ENCODE measurements at places on chromosomes 3 and 15. TPM values are rescaled to one million over a fixed set of nuclear protein-coding genes. Genes with fewer than 3 reads are reported as not detected.

DNA sequence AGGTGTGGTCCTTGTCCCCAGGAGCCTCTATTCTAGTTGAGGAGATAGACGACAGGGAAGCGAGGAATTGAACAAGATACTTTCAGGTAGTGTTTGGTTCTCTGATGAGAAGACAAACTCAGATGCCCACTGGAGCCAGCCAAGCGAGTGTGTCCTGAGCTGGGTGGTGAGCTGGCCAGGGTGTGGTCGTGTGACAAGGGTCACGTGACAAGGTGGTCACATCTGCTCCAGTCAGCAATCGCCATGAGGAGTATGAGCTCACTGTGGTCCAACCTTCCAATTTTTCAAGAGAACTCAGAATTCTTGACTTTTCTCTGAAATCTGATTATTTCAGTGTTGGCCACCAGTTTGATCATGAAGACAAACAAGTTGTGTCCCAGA, 39.5 kb downstream of the SLC6A6 start:
- H3K27me3 ChIP-seq = no peaks in the 10 kb centered on the region
- no peak overlapping the region for H3K27ac ChIP-seq
- peaks cover 31% of the 10 kb centered on the region for H3K4me1 ChIP-seq

DNA sequence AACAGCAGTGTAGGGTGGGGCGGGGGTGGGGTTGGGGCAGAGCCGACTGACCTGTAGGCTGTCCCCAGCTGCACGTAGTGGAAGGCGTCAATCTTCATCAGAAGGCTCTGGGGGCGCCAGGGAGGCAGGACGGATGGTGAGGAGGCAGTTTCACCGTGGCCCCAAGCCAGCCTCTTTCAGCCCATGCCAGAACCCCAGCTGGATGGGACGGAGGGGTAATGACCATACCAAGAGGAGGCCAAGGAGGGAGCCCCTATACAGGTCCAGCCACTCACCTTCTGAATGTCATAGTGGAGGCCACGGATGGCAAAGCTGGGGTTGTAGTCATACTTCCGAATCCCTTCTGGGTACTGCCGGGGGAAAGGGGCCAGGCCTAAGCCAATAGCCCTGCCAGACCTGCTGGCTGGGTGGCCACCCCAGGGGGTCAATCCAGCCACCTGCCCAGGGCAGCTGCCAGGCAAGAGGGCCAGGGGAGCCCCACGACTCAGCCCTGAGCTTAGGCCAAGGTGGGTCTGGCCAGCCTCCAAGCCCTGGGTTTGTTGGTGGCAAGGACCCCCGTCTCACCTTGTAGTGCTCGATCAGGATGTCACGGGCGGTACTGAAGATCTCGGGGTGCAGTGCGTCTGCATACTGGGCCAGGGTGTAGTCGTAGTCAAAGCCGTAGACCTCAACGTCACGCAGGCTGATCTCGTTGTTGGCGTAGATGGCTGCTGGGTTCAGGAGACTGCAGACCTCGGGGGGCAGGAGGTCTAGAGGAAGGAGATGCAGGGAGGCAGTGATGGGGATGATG, 4.9 kb downstream of the NT5DC2 start:
- peak; percentile 83 for DNase-seq
- H3K27me3 ChIP-seq = no peaks in the 10 kb centered on the region

DNA sequence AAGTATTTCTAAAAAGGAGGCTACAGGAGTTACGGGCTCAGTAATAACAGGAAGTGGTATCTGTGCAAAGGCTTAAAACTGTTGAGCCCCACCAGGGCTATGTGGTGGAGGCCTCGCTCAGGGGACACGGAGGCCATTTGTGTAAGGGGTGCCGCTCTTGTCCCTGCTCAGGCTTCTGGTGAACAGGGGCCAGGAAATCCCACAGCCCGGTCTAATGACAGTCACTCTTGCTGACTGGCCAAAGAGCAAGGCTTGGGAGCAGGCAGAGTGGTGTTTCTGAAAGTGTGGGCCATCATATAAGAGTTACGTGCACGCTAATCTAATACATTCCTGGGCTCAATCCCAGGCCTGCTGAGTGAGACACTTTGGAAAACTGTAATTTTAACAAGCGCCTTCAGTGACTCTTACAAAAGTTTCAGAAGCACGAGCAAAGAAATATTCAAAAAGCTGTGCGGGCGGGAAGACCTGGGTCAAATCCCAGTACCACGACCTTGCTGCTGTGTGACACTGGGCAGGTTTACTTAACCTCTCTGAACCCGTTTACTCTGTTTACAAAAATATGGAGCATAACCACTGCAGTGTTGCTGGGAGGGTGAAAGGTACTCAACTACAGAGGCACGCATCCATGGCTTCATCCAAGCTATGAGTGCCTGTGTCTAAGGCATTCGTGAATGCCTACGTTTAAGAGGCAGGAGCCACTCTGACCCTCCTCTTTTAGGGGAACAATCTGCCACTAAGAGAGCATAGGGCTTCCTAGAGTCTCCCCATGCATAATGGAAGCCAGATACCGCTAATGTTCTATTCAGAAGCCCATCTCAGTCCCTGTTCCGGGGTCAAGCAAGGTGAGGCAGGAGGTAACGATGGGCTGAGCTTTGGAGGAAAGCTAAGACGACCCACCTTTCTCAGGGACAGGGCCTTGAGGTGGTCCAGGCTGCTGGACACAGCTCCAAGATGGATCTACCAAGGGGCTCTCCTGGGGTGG, 2.0 kb downstream of the ATP10A start:
- H3K27me3 ChIP-seq = no peaks in the 10 kb centered on the region
- H3K4me3 ChIP-seq = peak overlapping the region; percentile 96
- H3K4me1 ChIP-seq = peaks cover 74% of the 10 kb centered on the region
- peaks cover 36% of the 10 kb centered on the region for H3K36me3 ChIP-seq
- DNase-seq = no peak

GRCh38 chr15:34654625-34655024, 71.2 kb upstream of the GOLGA8B start:
- no peaks in the 10 kb centered on the region for H3K36me3 ChIP-seq
- H3K27me3 ChIP-seq = peaks cover 29% of the 10 kb centered on the region
- DNase-seq = no peak
- no peak overlapping the region for H3K4me3 ChIP-seq
- no peak overlapping the region for H3K27ac ChIP-seq

- H3K4me3 ChIP-seq = no peak overlapping the region
- H3K27ac ChIP-seq = no peak overlapping the region
- H3K4me1 ChIP-seq = peaks cover 17% of the 10 kb centered on the region
- no peaks in the 10 kb centered on the region for H3K27me3 ChIP-seq
- DNase-seq = no peak
- peaks cover 19% of the 10 kb centered on the region for H3K36me3 ChIP-seq
Measured at GRCh38 chr3:183094711-183095110, 4.6 kb downstream of the MCCC1 start.

DNA sequence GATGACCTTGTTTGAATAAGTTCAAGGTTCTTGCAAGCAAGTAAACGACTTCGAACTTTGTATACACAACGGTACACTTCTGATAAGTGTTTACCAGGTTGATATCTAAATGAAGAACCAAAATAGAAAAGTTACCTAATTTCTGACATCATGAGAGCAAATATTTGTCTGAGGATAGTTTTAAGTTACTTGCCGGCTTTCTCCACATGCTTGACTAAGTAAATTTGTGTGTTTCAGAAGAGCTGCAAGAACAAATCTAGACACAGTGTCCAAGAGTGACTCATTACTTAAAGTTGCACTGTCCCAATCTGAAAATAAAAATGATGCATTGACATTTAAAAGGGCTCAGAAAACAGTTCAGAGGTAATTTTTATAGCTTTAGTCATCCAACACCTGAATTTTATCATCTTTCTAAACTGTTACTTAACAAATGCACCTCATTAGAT, 115.1 kb downstream of the HERC1 start:
- no peak overlapping the region for H3K4me3 ChIP-seq
- H3K36me3 ChIP-seq = peaks cover 18% of the 10 kb centered on the region
- H3K4me1 ChIP-seq = peaks cover 24% of the 10 kb centered on the region
- H3K27ac ChIP-seq = peak overlapping the region; percentile 42
- H3K27me3 ChIP-seq = no peaks in the 10 kb centered on the region

- H3K36me3 ChIP-seq = no peaks in the 10 kb centered on the region
- DNase-seq = no peak
- no peaks in the 10 kb centered on the region for H3K4me1 ChIP-seq
- no peak overlapping the region for H3K4me3 ChIP-seq
- H3K27me3 ChIP-seq = peaks cover 14% of the 10 kb centered on the region
- no peak overlapping the region for H3K27ac ChIP-seq
Measured at GRCh38 chr3:75012791-75013331, 398.4 kb upstream of the CNTN3 start.

DNA sequence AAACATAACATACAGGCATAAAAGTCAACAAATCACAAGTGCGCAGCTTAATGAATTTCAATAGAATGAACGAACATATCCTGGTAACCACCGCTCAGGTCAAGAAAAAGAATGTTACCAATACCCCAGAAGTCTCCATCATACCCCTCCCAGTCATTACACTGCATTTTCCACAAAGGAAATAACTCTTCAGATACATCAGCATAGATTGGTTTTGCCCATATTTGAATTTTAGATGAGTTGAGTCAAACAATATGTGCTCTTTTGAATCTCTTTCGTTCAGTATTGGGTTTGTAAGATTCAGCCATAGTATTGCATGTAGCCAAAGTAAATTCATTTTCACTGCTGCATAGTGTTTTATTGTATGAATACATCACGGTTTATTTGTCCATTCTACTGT, 6.2 kb upstream of the RAB6B start:
- H3K36me3 ChIP-seq = peaks cover 3% of the 10 kb centered on the region
- no peaks in the 10 kb centered on the region for H3K4me1 ChIP-seq
- DNase-seq = no peak
- peaks cover 8% of the 10 kb centered on the region for H3K27me3 ChIP-seq

- H3K4me1 ChIP-seq = peaks cover 39% of the 10 kb centered on the region
- peak overlapping the region; percentile 49 for H3K27ac ChIP-seq
- H3K4me3 ChIP-seq = no peak overlapping the region
- no peaks in the 10 kb centered on the region for H3K27me3 ChIP-seq
Measured at GRCh38 chr3:48505146-48505545, 1.2 kb upstream of the SHISA5 start.

DNA sequence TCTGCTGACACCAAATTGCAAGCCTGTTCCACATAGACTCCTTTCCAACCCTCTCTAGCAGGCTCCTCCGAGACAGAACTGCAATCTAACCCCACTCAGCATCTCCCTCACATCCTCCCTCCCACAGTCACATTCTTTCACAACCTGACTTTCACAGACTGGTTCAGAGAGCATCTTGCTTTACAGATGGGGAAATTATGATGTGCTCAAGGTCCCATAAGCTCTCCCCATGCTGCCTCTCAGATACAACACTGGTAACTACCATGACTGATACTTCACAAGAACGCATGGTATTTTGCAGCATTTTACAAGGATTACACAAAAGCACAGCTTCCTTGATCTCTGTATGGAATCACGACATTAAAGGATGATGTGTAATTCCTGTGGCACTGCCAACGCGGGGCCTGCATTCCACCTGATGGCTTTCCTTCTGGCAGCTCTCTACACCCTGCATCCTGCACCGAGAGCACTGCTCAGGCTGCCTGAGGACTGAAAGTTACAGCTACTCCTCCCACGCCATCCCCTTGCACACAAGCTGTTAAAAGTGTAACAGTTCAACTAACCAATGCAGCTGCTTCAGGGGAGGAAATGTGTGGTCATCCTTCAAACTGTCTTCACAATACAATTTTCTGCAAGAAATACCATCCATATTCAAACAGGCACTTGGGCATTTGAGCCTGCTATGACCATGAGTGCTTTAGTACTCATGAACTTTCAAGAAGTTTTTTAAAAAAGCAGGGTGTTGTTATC, 27.6 kb downstream of the TBC1D2B start:
- no peak overlapping the region for H3K4me3 ChIP-seq
- peaks cover 12% of the 10 kb centered on the region for H3K36me3 ChIP-seq
- H3K4me1 ChIP-seq = peaks cover 53% of the 10 kb centered on the region
- DNase-seq = no peak

GRCh38 chr15:44532689-44533088, 4.3 kb upstream of the EIF3J start:
- peaks cover 2% of the 10 kb centered on the region for H3K36me3 ChIP-seq
- H3K4me1 ChIP-seq = peaks cover 19% of the 10 kb centered on the region
- no peak for DNase-seq
- no peak overlapping the region for H3K27ac ChIP-seq
- no peak overlapping the region for H3K4me3 ChIP-seq
- no peaks in the 10 kb centered on the region for H3K27me3 ChIP-seq

- H3K4me1 ChIP-seq = peaks cover 8% of the 10 kb centered on the region
- DNase-seq = no peak
- H3K27me3 ChIP-seq = peaks cover 55% of the 10 kb centered on the region
Measured at GRCh38 chr3:193896419-193896818, 239.5 kb upstream of the HES1 start.

GRCh38 chr15:25362545-25362944, 76.3 kb downstream of the UBE3A start:
- H3K4me3 ChIP-seq = no peak overlapping the region
- H3K27me3 ChIP-seq = no peaks in the 10 kb centered on the region
- DNase-seq = no peak
- peaks cover 10% of the 10 kb centered on the region for H3K4me1 ChIP-seq

GRCh38 chr15:92899948-92900730, at the start of gene CHD2:
TSS of gene CHD2 (plus strand) at chr15:92900324. CDS start at chr15:92901238, 914 bp downstream.
- peaks cover 35% of the 10 kb centered on the region for H3K36me3 ChIP-seq
- DNase-seq = no peak
- H3K27me3 ChIP-seq = no peaks in the 10 kb centered on the region
- peaks cover 61% of the 10 kb centered on the region for H3K4me1 ChIP-seq
- peak within 1 kb of the TSS; percentile 100 for H3K27ac ChIP-seq
- peak within 1 kb of the TSS; percentile 87 for H3K4me3 ChIP-seq

GRCh38 chr3:148202386-148202785, 495.3 kb upstream of the AGTR1 start:
- DNase-seq = no peak
- H3K4me3 ChIP-seq = no peak overlapping the region
- H3K36me3 ChIP-seq = no peaks in the 10 kb centered on the region
- H3K27ac ChIP-seq = no peak overlapping the region
- H3K4me1 ChIP-seq = peaks cover 5% of the 10 kb centered on the region
- H3K27me3 ChIP-seq = no peaks in the 10 kb centered on the region

CDV3 gene
- 184 TPM for total RNA-seq

NEIL1 gene
- 22.0 TPM for total RNA-seq

SCG5 gene
- total RNA-seq = 2.5 TPM

DAZL gene
- not detected for total RNA-seq

EBLN2 gene
- total RNA-seq = 3.3 TPM

ZIC4 gene
- total RNA-seq = 10.2 TPM

LMOD3 gene
- total RNA-seq = not detected

C3orf70 gene
- total RNA-seq = 10.2 TPM

TMEM40 gene
- total RNA-seq = not detected

C3orf62 gene
- 6.9 TPM for total RNA-seq

KBTBD13 gene
- total RNA-seq = not detected

CLDN11 gene
- 2.5 TPM for total RNA-seq

PP2D1 gene
- total RNA-seq = not detected

CHRNA7 gene
- total RNA-seq = 1.5 TPM
